ENCODE measurements at places on chromosomes 11 and 22.

DNA sequence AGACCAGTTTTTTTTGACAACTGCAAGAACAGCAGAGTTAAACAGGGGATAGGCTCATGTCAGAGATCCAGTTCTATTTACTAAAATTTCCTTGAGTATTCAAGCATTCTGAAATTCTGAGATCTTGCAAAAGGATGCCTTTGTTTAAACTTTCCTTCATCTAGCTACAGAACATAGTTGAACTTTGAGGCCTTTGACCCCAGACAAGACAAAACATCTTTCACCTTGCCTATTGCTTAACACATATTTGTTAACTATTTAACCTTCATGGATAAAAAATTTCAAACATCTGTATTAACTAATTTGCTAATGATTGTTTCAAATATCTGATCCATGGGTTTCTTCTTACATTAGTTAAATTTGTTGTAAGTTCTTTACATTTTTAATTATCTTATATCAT is 38.2 kb downstream of the GLYATL1 start:
- no peak for DNase-seq

DNA sequence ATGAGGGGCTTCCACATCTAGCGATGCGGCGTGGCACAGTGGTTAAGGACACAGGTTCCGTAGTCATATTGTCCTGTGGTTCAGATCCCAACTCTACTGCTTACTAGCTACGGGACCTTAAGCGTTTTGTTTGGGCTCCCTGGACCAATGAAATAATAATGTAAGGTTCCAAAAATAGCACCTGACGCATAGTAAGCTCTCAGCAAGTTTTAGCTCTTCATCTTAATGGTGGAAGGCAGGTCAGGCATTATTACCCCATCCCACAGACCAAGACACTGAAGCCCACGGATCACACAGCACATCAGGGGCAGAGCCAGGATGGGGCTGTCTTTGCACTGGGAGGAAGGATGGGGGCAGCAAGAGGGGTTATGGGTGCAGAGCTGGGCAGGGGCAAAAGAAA is 13.0 kb downstream of the DNAJB13 start:
- no peak for DNase-seq

GRCh38 chr11:84922212-84922805 is 704.8 kb downstream of the DLG2 start:
- DNase-seq = no peak

- DNase-seq = no peak
Measured at GRCh38 chr11:117980280-117980679, 5.9 kb upstream of the IL10RA start.

GRCh38 chr11:120182790-120183491 is 27.9 kb upstream of the OAF start:
- DNase-seq = peak; percentile 20

DNA sequence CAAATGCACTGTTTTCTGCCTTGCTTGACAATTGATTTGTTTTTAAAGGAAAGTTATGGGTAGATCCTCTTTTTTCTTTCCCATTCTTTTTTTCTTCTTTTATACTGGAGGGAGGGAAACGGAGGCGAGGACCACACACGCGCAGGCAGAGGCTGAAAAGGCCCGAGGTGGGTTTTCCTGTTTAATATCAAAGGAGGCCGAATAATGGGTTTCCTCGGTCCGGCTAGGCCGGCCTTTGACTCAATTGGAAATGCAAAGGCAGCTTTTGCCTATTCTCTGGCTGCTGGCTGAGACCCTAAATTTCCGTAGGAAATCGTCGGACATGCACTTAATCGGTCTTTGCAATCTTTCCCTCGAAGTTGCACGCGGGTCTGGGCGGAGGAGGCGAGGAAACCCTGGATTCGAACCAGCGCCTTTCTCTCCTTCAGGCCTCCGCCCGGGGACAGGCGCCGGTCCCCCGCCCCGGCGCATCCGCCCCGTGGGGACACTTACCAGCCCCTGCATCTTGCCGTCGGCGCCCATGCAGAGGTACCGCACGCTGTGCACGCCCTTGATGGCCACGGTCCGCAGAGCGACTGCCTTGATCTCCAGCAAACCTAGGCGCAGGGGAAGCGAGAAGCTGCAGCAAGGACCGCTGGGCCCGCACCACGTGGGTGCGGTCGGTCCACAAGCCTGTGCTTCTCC is 911 bp downstream of the FGF19 start:
- DNase-seq = no peak

DNA sequence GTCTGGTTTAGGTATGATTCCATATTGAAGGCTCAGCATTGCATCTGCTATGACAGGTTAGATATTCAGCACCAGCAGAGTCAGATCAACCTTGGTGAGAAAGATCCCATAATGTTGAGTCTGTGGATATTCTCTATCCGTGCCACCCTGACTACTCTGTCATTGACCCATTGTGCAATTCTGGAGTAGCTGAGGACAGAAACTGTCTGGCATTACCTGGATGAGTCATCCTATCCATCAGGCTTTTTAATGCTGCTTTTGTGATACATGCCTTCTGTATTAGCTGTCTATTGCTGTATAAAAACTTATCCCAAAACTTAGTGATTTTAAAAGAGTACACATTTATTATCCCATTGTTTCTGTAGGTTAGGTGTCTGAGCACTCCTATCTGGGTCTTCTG is 189.1 kb upstream of the FAT3 start:
- DNase-seq = peak; percentile 5

GRCh38 chr11:85672105-85672902 is 7.4 kb upstream of the CREBZF start:
- DNase-seq = no peak

- DNase-seq = no peak
Measured at GRCh38 chr22:36765943-36766450, 9.9 kb downstream of the IFT27 start.

DNA sequence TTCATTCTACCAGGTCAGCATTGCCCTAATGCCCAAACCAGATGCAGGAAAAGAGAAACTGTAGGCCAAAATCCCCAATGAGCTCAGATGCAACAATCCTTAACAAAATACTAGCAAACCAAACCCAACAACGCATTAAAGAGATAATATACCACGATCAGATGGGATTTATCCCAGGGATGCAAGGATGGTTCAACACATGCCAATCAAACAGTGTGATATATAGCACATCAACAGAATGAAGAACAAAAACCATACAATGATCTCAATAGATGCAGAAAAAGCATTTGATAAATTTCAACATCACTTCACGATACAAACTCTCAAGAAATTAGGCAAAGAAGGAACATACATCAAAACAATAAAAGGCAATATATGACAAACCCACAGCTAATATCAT is 45.0 kb downstream of the IMMP1L start:
- DNase-seq = no peak

- DNase-seq = no peak
Measured at GRCh38 chr11:2328021-2328420, 26.2 kb downstream of the TSPAN32 start.

DNA sequence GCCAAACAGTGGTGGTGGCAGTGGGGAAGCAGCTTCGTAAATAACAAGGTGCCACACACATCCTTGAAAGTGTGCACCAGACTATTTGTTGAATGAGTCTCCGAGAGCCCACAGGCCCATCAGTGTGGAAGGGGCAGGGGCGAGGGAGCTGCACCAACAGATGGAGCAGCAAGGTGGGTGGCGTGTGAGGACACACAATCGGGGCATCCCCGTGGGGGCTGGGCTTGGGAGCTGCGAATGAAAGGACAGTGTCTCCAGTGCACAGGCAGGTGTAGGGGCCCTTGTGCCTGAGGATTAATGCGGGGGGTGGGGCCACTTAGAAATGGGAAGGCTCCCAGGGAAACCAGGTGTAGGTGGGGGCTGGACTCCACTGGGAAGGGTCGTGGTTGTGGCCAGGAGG is 2.8 kb downstream of the NRXN2 start:
- DNase-seq = no peak

DNA sequence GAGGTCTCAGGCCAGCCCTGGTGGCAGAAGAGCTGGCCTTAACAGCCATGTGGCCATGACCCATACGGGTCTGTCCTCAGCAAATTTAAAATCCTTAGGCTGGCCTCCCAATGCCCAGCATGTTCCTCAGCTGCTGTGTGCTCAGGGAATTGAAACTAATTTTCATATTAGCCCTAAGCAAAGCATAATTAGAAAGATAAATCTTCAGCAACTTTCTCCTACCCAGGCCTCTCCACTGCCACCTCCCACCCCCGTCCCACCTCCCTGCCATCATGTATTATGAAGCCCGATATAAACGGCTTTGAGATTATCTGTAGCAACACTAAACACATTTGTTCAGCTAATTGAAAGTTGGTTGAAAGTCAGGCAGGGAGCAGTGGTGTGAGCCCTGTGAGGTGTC is 178.8 kb upstream of the NTM start:
- DNase-seq = no peak

DNA sequence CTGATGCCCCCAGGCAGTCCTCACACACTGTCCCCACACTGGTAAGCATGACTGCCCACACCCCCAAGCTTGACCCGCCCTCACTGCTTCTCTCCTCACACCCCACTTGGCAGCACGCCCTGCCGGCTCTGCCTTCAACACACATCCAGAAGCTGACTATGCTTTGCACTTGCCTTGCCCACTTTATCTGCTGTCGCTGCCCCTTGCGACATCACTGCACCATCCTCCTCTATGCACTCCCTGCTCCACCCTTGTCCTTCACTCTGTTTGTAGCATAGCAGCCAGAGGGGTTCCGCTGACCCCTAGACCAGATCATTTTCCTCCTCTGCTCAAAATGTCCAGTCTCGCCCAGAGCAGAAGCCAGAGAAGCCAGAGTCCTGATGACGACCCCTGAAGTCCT is 25.3 kb upstream of the SLC25A1 start:
- DNase-seq = no peak

- DNase-seq = no peak
Measured at GRCh38 chr11:44624761-44625221, 59.3 kb downstream of the CD82 start.

DNA sequence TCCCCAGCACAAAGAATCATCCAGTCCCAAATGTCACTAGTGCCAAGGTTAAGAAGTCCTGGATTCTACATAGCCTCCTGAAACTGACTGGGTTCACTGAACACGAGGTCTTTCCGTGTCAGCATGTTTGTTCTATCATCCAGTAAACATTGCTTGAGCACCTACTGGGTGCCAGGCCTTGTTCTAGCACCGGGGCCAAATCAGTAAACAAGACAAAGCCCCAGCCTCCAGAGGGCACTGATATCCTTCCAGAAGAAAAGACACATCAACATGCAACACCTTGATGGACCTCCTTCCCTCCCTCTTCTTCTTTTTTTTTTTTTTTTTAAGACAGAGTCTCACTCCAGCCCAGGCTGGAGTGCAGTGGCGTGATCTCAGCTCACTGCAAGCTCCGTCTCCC is 26.9 kb downstream of the TPST2 start:
- no peak for DNase-seq

GRCh38 chr11:8726395-8726794 is 43.8 kb downstream of the RPL27A start:
- no peak for DNase-seq

GRCh38 chr22:28883917-28884746 is 760 bp downstream of the ZNRF3 start:
- peak; percentile 66 for DNase-seq

DNA sequence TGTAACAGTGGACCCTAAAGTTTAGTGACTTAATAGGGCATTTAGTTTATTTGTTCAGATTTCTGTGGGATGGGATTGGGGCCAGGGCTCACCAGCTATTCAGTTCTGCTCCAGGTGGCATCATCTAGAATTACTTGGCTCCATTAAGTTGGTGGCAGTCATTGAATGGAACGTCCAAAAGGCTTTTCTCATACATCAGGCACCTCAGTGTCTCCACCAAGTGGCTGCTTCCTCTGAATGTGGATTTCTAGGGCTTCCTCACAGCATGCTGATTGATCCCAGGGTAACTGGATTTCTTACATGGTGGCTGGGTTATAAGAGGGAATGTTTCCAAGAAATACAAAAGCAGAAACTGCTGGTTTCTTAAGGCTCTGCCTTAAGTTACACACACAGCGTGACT is 34.7 kb downstream of the USP47 start:
- peak; percentile 6 for DNase-seq

GRCh38 chr11:86041975-86042378 is 26.9 kb downstream of the PICALM start:
- peak; percentile 79 for DNase-seq

DNA sequence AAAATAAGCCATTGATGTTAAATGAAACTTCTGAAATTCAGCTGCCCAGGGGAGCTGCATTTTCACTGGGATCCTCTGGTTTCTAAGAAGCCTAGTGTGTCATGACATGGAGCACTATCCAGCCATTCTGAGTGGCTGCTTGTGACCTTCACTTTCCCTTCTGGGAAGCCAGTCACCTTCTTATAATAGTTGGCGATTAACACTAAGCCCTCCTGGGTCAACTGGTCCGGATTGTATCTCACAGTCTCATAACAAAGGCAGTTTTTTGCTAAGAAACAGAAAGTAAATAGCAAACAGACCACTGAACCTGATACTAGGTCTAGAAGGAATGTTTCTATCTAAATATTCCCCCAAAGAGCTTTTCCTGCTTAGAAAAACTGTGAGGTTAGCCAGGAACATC is 7.9 kb downstream of the CSRP3 start:
- no peak for DNase-seq

DNA sequence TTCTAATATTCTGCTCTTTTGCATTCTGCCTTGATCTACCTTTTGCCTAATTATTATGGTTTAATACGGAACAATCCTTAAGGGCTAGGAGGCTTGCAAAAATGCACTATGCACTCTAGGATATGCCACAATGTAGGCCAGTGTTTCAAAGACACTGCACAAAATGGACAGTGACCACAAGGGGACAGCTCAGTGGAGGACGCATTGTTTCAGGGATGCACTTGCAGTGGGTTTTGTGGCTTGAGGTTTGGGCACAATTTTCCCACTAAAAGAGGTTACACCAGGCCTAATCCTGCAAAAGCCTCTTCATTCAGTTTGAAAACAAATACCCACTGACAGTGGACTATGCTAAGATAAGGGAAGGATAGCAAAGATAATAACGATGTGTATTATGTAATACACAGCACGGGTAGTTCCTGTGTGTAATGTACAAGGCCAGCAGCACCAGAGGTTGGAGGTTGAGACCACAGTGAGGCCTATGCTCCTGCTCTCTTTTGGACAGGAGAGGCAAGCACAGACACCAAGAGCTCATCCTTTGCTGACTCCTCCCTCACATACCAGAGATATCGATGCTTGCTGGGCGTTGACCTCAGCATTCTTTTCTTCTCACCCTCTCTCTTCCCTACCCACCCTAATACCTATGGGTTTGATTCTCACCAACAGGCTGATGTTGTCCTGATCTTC is 12.7 kb downstream of the MAP6 start:
- DNase-seq = peak; percentile 56

- DNase-seq = no peak
Measured at GRCh38 chr22:20295262-20296064, 24.4 kb downstream of the DGCR6L start.

Measured in urothelium cell line (cell line).